K562 (cell line): ENCODE measurements at places on chromosomes 3 and 15.
A peak's percentile ranks its signal among the peaks of the same experiment; 100 is the strongest.

DNA sequence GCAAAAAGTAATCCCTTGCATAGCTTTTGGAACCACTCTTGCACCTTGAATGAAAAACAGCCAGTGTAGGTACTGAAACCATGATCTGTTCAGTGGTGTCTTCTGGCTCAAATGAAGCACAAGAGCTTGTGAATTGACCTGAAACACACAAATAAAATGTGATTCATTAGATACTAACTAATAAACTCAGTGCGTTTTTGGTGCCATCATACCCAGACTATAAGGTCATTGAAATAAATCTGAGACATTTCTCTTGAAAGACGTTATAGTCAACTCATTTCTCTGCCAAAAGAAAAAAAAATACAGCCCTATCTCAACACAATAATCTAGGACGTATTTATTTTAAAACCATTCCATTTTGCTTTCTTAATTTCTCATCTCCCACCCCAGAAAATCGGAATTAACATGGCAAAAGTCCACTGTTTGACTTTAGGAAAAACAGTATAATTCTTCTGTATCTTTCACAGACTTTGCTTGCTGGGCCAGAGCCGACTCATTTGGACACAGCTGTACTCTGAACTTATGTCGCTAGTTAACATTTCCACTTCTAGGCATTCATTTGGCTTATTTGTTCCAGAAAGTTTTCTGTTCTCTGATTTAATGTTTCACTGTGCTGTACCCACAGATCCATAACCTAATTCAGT lies 284.9 kb upstream of the TBL1XR1 start:
- H3K27me3 ChIP-seq = no peaks in the 10 kb centered on the region
- H3K36me3 ChIP-seq = no peaks in the 10 kb centered on the region
- no peak for DNase-seq
- peaks cover 6% of the 10 kb centered on the region; the same call in 1 of the 2 replicates for H3K4me1 ChIP-seq
- no peak overlapping the region for H3K4me3 ChIP-seq
- no peak overlapping the region for H3K27ac ChIP-seq

GRCh38 chr3:185584686-185585085 lies 1.4 kb upstream of the SENP2 start:
- no peaks in the 10 kb centered on the region for H3K27me3 ChIP-seq
- no peak for DNase-seq
- 0 out of 3 replicates have a peak, but pooled peaks cover 2% of the 10 kb centered on the region for H3K36me3 ChIP-seq
- H3K4me3 ChIP-seq = no peak overlapping the region

DNA sequence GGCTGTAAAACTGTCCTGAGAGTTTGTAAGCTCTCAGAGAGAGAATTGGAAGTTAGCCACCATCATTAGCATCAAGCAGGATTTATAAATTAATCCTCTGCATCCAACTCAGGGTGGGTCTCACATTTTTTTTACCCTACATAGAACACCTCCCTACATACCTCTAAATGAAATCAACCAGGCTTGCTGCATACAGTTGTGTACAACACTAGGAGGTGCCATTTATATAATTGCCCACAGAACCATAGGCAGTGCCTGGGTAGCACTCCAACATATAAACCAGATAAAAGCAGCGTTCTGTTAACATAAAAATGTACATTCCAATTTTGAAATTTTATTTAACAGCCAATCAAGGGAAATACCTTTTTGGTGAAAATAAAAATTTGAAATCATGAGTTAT lies 48.2 kb upstream of the SELENOK start:
- no peaks in the 10 kb centered on the region for H3K36me3 ChIP-seq
- H3K4me3 ChIP-seq = no peak overlapping the region
- no peak for DNase-seq
- no peak overlapping the region for H3K27ac ChIP-seq

- H3K36me3 ChIP-seq = no peaks in the 10 kb centered on the region
- H3K4me3 ChIP-seq = no peak overlapping the region
- peak overlapping the region; percentile 67; the same call in 1 of the 3 replicates for H3K27ac ChIP-seq
- peaks cover 17% of the 10 kb centered on the region for H3K4me1 ChIP-seq
- DNase-seq = no peak
These were observed 10.8 kb downstream of the ZNF774 start for GRCh38 chr15:90362936-90363212.

- peak within 1 kb of the TSS; percentile 9; the same call in 1 of the 3 replicates for H3K27ac ChIP-seq
- no peaks in the 10 kb centered on the region for H3K27me3 ChIP-seq
- no peak for DNase-seq
- H3K36me3 ChIP-seq = no peaks in the 10 kb centered on the region
- H3K4me1 ChIP-seq = peaks cover 4% of the 10 kb centered on the region; the same call in 1 of the 2 replicates
These were observed at the start of gene SUCNR1 for GRCh38 chr3:151873398-151873797. TSS of gene SUCNR1 (plus strand) at chr3:151873643. CDS start at chr3:151879893, 6,250 bp downstream.

GRCh38 chr3:47849699-47850563 lies 47.0 kb downstream of the DHX30 start:
- H3K27me3 ChIP-seq = no peaks in the 10 kb centered on the region
- peak; percentile 60 for DNase-seq
- peaks cover 91% of the 10 kb centered on the region for H3K36me3 ChIP-seq
- H3K27ac ChIP-seq = no peak overlapping the region
- H3K4me1 ChIP-seq = no peaks in the 10 kb centered on the region
- H3K4me3 ChIP-seq = no peak overlapping the region

DNA sequence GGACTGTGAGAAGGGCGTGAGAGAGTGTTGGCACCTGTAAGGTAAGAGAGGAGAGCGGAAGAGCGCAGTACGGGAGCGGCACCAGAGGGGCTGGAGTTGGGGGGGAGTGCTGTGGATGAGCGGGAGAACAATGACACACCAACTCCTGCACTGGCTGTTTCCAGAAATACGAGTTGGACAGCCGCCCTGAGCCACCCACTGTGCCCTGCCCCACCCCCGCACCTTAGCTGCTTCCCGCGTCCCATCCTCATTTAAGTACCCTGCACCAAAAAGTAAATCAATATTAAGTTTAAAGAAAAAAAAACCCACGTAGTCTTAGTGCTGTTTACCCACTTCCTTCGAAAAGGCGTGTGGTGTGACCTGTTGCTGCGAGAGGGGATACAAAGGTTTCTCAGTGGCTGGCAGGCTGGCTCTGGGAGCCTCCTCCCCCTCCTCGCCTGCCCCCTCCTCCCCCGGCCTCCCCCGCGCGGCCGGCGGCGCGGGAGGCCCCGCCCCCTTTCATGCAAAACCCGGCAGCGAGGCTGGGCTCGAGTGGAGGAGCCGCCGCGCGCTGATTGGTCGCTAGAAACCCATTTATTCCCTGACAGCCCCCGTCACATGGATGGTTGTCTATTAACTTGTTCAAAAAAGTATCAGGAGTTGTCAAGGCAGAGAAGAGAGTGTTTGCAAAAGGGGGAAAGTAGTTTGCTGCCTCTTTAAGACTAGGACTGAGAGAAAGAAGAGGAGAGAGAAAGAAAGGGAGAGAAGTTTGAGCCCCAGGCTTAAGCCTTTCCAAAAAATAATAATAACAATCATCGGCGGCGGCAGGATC lies at the start of gene SOX2:
SOX2 (plus strand) TSS at position 601 of the 811 bp plus-strand sequence. CDS start 436 bp downstream, outside the sequence.
- peaks cover 4% of the 10 kb centered on the region for H3K4me1 ChIP-seq
- peak; percentile 33 for DNase-seq
- peaks cover 11% of the 10 kb centered on the region for H3K27me3 ChIP-seq
- no peak within 1 kb of the TSS for H3K27ac ChIP-seq
- no peaks in the 10 kb centered on the region for H3K36me3 ChIP-seq
- H3K4me3 ChIP-seq = no peak within 1 kb of the TSS

DNA sequence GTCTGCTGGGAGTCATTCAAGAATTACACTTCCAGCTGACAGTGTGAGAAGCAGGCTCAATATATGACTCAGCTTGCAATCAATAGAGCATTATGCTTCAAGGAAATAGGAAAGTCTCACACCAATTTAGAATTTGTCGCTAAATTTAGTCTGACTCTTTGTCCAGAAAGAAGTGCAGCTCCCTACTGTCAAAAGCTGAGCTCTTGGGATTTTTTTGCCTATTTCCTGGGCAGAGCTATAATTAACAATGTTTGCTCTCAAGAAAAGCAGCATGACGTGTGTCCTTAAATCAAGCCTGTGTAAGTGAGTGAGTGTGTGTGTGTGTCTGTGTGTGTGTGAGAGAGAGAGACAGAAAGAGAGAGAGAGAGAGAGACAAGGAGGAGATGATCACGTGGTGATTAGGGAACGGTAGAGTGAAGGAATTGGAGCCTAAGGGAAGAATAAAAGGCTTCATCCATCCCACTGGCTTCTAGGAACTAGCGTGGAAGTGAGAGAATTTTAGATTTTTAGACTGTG lies 16.4 kb upstream of the SLC35G2 start:
- H3K27me3 ChIP-seq = no peaks in the 10 kb centered on the region
- H3K36me3 ChIP-seq = no peaks in the 10 kb centered on the region
- H3K27ac ChIP-seq = no peak overlapping the region
- no peaks in the 10 kb centered on the region for H3K4me1 ChIP-seq

DNA sequence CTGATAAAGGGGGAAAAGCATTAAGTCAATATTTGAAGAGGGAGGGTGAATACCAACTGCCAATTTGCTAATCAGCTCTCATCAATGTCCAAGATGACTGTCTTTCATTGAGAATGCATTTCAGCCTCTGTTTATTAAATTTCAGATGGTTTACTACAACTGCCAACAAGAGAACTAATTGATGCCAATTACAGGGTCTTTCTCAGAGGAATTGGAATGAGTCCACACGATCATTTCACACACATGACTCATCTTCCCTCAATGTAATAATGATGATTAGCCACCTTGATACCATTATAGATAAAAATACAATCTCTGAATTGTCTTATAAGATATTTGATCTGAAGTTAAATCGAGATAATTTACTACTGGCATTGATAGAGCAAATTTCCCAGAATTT lies 1274.4 kb downstream of the ROBO2 start:
- DNase-seq = no peak
- no peaks in the 10 kb centered on the region for H3K36me3 ChIP-seq
- no peak overlapping the region for H3K4me3 ChIP-seq
- no peaks in the 10 kb centered on the region for H3K4me1 ChIP-seq
- H3K27me3 ChIP-seq = no peaks in the 10 kb centered on the region

GRCh38 chr3:40793730-40794129 lies 269.0 kb downstream of the ZNF621 start:
- no peaks in the 10 kb centered on the region for H3K36me3 ChIP-seq
- no peaks in the 10 kb centered on the region for H3K4me1 ChIP-seq
- H3K27ac ChIP-seq = no peak overlapping the region
- no peak overlapping the region for H3K4me3 ChIP-seq
- no peaks in the 10 kb centered on the region for H3K27me3 ChIP-seq
